ENCODE measurements at places on chromosomes 1 and 21.

- DNase-seq, result no peak
Observed at GRCh38 chr1:243921111-243921510, 71.1 kb upstream of the AKT3 start.

DNA sequence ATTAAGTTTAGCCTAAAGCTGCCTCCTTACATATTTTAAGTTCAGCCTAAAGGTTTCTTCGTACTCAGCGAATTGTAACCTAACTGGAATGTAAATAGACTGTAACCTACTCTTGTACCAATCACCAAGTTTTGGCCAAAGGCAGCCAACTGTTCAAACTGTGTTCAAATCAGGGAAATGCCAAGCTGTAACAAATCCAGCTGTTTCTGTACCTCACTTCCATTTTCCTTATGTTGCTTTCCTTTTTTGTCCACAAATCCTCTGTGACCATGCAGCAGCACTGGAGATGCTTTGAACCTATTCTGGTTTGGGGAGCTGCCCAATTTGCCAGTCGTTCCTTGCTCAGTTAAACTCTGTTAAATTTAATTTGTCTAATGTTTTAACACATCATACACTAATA, 3.2 kb upstream of the APOBEC4 start:
- no peak for DNase-seq

DNA sequence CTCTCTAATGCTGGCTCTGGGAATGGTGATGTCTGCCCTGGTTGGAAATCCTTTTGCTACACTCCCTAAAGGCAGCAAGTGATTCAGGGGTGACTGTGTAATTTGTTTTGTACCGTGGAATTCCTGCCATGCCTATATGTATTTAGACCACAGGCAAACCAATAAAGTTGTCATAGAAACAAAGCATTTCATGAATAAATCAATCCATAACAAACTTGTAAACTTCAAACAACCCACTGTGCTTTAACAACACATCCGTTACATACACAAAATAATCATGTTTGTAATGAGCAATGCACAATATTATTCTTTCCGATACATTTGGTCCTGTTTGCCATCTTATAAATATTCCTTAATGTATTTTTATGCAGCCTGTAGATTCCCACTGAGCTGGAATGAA, 330.3 kb upstream of the SNX7 start:
- DNase-seq, result no peak

DNA sequence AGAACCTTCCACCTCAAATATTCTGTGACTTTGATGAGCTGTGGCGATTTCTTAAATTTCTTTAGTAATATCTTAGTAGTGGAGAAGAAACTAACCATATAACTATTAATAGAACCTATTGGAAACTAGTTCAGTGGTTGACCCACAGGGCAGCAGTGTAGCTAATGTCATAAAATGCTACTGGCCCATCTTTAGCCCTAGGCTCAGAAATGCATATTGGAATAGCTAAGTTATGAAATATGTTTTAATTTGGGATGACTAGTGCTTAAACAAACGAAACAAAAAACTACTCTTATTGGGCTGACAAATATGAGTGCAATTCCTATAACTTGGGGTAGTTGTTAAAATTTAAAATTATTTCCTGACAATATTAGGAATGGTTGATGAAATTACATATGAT, 20.2 kb downstream of the MACO1 start:
- no peak for DNase-seq

- DNase-seq, result no peak
Observed at GRCh38 chr1:202291001-202291400, 50.7 kb downstream of the UBE2T start.

GRCh38 chr1:182601416-182601786, 2.8 kb downstream of the RGS16 start:
- no peak for DNase-seq

- DNase-seq, result no peak
Observed at GRCh38 chr1:55957276-55957675, 622.1 kb downstream of the PLPP3 start.

GRCh38 chr21:40595806-40596205, 251.2 kb downstream of the DSCAM start:
- no peak for DNase-seq

Data from RWPE2 (cell line).